ENCODE measurements at places on chromosomes 11 and 22. TPM values are rescaled to one million over a fixed set of nuclear protein-coding genes. Genes with fewer than 3 reads are reported as not detected.

Gene OR52H1
- not detected for polyA plus RNA-seq

Gene FOLH1
- polyA plus RNA-seq, result 2.1 TPM

Gene SLC25A18
- polyA plus RNA-seq, result 0.63 TPM

Gene SNAP29
- 20.9 TPM for polyA plus RNA-seq

Gene GRK3
- polyA plus RNA-seq, result 6.9 TPM

Gene TIMP3
- 133 TPM for polyA plus RNA-seq

Gene C11orf16
- polyA plus RNA-seq, result not detected

Gene DEUP1
- polyA plus RNA-seq, result 0.22 TPM

Gene MS4A4A
- 15.3 TPM for polyA plus RNA-seq

Gene CSRP3
- 323 TPM for polyA plus RNA-seq

Gene RIBC2
- polyA plus RNA-seq, result 2.7 TPM

Gene PARVA
- 70.4 TPM for polyA plus RNA-seq

Gene CCDC188
- 2.0 TPM for polyA plus RNA-seq

Gene OR8D1
- 0.03 TPM for polyA plus RNA-seq

Gene NELL1
- 5.9 TPM for polyA plus RNA-seq

Gene HIC2
- 4.0 TPM for polyA plus RNA-seq

Gene CDHR5
- 1.6 TPM for polyA plus RNA-seq

Gene HEPN1
- polyA plus RNA-seq, result not detected

Gene MYO7A
- 3.7 TPM for polyA plus RNA-seq

Gene CNTN5
- polyA plus RNA-seq, result 3.8 TPM

Gene MPZL3
- polyA plus RNA-seq, result 1.3 TPM

Gene PRDM10
- polyA plus RNA-seq, result 7.6 TPM

Gene MCAT
- polyA plus RNA-seq, result 10.0 TPM

Gene GGTLC3
- polyA plus RNA-seq, result not detected

Gene SCN4B
- 3.0 TPM for polyA plus RNA-seq

Gene MS4A15
- polyA plus RNA-seq, result not detected

Gene TRIM6
- polyA plus RNA-seq, result 1.8 TPM

Gene OR52N5
- polyA plus RNA-seq, result not detected

Gene OR5B17
- not detected for polyA plus RNA-seq

Gene TTLL1
- polyA plus RNA-seq, result 8.6 TPM

Gene CSNK2A3
- 0.89 TPM for polyA plus RNA-seq

Gene CSKMT
- polyA plus RNA-seq, result 4.9 TPM

Gene RBFOX2
- polyA plus RNA-seq, result 211 TPM

Gene FDXACB1
- polyA plus RNA-seq, result 1.7 TPM

Gene P2RY2
- polyA plus RNA-seq, result 0.94 TPM

Gene CBLIF
- not detected for polyA plus RNA-seq

Gene APLNR
- polyA plus RNA-seq, result 86.7 TPM

Gene PSMD13
- 98.3 TPM for polyA plus RNA-seq

Gene SLC17A6
- not detected for polyA plus RNA-seq

Gene MAP6
- 8.2 TPM for polyA plus RNA-seq

Gene GNG3
- polyA plus RNA-seq, result not detected

Gene BIRC2
- 46.0 TPM for polyA plus RNA-seq

Gene DRD4
- 0.62 TPM for polyA plus RNA-seq

Gene GRAMD1B
- polyA plus RNA-seq, result 7.9 TPM

Gene SAMM50
- polyA plus RNA-seq, result 56.9 TPM

Gene LRRC74B
- 0.16 TPM for polyA plus RNA-seq

Gene RASD2
- polyA plus RNA-seq, result 7.9 TPM

Gene ARHGAP32
- 8.2 TPM for polyA plus RNA-seq

Gene CALCA
- not detected for polyA plus RNA-seq

Gene PRR5
- 27.2 TPM for polyA plus RNA-seq

Gene OR2AT4
- 0.10 TPM for polyA plus RNA-seq

Gene CHRM4
- polyA plus RNA-seq, result not detected

Gene CCDC73
- not detected for polyA plus RNA-seq

Gene IGSF9B
- polyA plus RNA-seq, result 8.4 TPM
